ENCODE measurements at places on chromosomes 1 and 21. TPM values are rescaled to one million over a fixed set of nuclear protein-coding genes. Genes with fewer than 3 reads are reported as not detected.

GRCh38 chr1:6475381-6476133, 9.6 kb upstream of the TNFRSF25 start:
- no peak for DNase-seq

GRCh38 chr21:15993951-15994350, 264.2 kb downstream of the USP25 start:
- DNase-seq = no peak

DNA sequence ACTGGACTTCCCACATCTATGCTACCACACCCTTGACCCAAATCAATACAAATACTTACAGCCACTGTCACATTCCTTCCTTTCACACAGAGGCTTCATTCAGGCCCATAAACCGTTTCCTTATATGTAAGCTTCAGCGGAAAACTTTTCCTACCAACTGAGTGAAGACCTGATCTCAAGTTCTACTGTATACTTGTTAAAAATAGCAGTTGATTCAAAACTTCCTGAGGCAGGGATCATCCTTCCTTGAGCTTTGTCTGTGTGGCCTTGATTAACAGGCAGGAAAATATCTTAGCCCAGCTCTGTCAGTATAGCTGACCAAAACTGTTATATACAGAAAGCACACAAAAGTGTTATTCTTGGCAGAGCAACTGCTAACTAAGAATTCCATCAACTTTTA, 42.7 kb downstream of the DENND2C start:
- DNase-seq = no peak

Gene PCP4L1
- not detected for total RNA-seq

Gene VPS13D
- total RNA-seq = 65.2 TPM

Gene DVL1
- total RNA-seq = 75.0 TPM

DNA sequence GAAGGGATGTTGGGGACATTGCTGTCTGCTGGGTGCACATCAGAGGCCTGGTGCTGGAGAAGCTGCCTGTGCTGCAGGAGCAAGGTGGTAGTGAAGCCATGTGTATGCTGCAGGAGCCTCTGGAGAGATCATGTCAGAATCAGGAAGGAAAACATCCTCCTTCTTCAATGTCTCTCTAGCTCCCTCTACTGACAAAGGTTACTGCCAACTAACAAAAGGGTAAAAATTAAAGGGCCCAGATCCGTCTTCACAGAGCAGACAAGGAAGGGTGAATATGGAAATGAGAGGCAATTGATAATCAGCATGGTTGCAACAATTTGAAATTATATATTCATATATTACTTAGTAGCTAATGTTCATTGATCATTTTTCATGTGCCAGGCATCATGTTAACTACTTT, 32.2 kb downstream of the FAM177B start:
- no peak for DNase-seq

Gene S100A9
- total RNA-seq = 65.7 TPM

Data from right atrium auricular region (tissue), 2 donors.